ENCODE measurements at places on chromosomes 4 and X.

GRCh38 chr4:48432017-48432416 lies 51.1 kb upstream of the SLC10A4 start:
- no peak for DNase-seq

GRCh38 chr4:48554606-48555005 lies 64.6 kb downstream of the ZAR1 start:
- DNase-seq: no peak

GRCh38 chr4:172515266-172515879 lies 653.2 kb upstream of the GALNT7 start:
- no peak for DNase-seq

GRCh38 chr4:159765382-159765781 lies 662.5 kb downstream of the RAPGEF2 start:
- DNase-seq: no peak

DNA sequence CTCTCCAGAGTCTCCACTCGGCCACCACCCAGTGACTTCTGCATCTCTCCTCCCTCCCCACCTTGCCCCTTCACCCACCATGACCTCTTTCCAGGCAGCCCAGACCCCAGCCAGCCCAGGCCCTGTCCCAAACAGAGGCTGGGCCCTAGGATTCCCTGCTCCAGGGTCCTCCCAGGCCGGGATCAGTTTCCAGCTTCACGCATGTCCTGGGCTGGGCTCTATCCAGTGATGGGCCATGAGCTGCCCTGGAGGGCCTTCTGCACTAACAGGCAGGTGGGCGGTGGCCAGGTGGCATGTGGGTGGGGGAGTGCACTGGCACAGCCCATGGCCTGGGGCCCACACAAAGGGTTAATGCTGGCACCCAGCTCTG lies 20.4 kb upstream of the ADD1 start:
- no peak for DNase-seq

GRCh38 chr4:122537388-122538135 lies 81.0 kb upstream of the IL2 start:
- DNase-seq: no peak

DNA sequence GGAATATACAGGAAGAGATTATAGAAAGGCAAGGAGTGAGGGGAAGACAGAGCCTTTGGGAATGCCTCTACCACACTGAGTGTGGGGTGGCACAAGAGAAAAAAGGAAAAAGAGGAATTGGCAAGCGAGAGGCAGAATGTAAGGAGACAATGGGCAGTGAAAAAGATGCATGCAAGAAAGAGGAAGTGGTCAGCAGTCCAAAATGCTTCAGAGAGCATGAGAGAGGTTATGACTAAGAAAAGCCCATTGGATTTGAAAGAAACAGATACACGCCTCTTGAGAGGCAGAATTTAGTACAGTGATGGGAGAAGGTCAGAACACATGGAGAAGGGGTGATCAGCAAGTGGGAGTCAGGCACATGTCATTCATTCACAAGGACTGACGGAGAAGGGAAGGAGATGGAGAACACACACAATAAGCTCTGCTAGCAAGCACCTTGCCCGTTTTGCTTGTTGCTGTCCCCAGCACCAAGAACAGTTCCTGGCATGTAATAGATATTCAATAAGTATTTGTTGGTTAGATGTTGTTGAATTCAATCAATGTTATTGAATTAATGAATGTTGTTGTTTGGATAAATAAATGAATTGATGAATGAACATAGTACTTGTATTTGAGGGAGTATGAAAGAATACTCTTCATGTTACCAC lies 6.3 kb downstream of the DCHS2 start:
- no peak for DNase-seq

DNA sequence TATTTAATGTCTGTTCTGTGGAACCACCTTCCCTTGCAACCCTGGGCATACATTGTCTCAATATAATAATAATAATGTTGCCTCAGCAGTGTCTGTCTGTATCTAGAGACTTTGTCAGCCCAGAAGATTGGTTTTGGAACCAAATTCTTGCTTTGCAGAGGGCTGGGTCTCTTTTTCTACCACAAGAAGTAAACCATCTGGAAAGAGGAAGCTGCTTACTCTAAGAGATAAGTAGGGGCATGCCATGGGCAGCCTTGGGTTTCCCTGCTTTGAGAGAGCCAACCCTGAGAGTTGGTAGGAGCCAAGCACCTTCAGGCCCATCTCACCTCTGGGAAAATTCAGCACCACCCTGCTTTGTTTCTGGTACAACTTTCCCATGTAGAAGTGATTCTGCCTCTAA lies 27.0 kb downstream of the TMEM31 start:
- no peak for DNase-seq

Measured in stimulated activated CD4-positive, alpha-beta T cell treated with anti-CD3 and anti-CD28 coated beads, Interleukin-4, amount 100 ng/mL, for 1 hour (primary cell).